Stimulated activated CD4-positive, alpha-beta T cell treated with anti-CD3 and anti-CD28 coated beads, Interleukin-4, amount 100 ng/mL, for 24 hours (primary cell): ENCODE measurements at places on chromosomes 2 and 18.

DNA sequence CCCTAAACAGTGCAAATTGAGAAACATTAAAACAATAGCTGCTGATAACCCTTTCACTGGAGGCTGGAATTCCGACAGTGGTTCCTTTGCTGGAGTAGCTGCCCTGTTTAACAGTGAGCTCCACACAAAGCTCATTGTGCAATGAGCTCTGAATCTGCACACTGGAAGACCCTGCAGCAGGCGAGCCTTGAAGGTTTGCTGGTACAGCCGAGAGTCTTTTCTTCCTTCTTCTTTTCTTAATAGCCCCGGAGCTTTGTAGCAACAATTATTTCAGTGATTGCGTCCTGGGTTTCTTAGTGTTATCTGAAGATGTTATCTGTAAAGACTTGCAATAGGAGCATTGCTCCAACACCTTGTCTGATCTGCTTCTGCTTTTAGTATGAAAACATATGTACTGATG is 50.8 kb upstream of the CXCR4 start:
- DNase-seq: no peak

GRCh38 chr2:164458792-164459191 is 162.5 kb downstream of the GRB14 start:
- DNase-seq: no peak

GRCh38 chr2:157260533-157261198 is 3.2 kb downstream of the GALNT5 start:
- DNase-seq: no peak

GRCh38 chr18:12848405-12848804 is 35.6 kb downstream of the PTPN2 start:
- DNase-seq: no peak

DNA sequence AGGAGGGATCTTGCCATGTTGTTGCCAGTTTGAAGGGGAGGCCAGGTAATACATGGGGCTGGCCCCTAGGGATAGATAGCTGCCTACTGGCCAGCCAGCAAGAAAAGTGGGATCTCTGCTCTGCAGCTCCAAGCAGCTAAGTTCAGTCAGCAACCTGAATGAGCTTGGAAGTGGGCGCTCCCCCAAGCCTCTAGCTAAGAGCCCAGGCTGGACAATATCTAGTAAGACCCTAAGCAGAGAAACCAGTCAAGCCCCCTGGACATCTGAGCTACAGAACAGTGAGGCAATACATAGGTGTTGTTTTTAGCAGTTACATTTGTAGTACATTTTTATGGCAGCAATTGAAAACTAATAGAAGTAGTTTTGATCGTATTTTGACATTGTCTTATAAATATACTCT is 409.8 kb upstream of the SMIM21 start:
- no peak for DNase-seq
